CD4-positive, alpha-beta T cell (primary cell): ENCODE measurements at places on chromosomes 5 and 9.

- DNase-seq = peak; percentile 31
These were observed 37.1 kb downstream of the VAV2 start for GRCh38 chr9:133954862-133955529.

DNA sequence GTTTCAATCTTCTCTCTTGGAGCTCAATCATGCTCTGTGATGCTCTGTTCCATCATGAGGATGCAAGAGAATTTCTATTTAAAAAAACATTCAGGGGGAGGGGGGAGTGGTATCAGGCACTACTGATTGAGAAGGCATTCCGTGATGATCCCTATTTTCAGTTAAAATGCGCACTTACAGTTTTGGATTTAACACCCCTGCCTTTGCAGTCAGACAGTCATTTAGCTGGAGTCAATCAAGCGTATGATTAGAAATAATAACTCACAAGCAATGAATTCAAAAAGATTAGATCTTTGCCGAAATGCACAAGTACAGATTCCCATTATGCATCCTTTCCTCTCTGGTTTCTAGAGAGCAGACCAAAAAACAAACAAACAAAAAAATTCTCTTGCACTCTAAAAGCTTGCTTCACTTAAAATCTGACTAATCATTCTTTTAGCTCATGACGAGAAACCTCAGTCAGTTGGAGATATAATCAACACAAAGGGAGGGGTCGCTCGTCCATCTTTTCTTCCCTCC is 55.4 kb downstream of the EFNA5 start:
- DNase-seq = no peak

DNA sequence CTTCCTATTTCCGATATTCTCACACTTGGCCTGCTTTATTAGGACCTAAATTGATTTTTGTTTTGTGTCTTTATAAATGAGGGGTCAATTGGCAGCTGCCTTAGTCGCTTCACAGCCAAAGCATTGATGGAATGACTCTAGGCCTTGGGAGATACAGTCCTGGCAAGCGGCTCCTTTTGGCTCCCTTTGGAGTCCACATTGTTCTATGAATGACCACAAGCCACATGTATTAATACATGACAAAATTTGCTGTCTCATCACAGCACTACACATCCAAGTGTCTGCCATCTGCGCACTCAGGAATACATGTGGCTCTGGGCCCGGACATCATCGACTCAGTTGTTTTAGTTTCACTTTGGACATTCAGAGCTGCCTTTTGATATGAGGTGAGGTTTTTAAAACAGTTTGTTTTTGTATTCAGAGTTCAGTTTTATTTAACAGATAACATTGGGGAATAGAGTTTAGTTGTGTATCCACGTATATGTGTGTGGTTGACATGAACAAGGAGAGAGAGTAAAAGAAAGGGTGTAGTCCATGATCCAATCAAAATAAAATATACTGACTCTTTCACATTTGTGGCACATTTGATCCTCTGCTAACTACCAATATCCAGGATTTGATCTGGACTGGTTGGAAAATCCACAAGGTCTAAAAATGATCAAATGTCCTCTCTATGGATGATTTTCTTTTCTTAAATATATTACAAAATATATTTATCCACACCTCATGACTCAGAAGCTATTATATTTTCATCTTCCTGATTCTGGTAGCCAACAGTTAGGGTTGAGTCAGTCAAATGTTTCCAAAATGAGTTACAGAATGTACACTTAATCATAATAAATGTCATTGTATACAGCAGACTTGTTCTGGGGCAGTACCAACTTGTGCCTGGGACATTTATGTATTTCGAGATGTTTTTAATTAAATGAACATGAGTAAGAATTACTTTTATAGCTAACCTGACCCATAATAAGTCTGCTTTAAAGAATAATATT is 114.0 kb upstream of the MTAP start:
- DNase-seq = no peak

DNA sequence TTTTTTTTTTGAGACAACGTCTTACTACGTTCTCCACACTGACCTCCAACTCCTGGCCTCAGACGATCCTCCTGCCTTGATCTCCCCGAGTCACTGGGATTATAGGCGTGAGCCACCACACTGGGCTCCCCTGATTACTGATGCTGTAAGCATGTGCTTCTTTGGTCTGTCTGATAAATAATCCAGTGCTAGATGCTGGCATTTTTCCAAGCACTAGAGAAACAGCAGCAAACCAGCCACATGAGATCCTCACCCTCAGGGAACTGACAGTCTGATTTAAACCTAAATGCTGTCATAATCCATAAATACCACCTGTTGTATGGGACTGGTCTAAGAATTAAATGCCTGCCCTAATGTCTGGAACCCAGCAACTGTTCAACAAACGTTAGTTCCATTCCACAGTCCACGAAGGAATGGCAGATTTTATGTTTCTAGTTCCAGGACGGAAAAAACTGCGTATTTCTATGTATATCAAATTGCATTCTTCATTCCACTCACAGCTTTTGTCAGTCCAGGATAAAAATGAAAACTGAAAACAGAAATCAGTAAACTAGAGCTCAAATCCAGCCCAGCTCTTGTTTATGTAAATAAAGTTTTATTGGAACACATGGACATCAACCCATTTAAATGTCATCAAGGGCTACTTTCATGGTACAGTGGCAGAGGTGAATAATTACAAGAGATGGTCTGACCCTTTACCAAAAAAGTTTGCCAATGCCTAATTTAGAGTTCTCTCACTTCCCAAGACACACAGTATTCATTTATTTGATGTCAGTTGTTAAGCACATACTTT is 20.1 kb downstream of the SLC35D2 start:
- no peak for DNase-seq

- DNase-seq = no peak
These were observed 77.8 kb upstream of the ZNF618 start for GRCh38 chr9:113798062-113799030.

GRCh38 chr9:130347931-130348330 is 82.4 kb downstream of the HMCN2 start:
- no peak for DNase-seq

DNA sequence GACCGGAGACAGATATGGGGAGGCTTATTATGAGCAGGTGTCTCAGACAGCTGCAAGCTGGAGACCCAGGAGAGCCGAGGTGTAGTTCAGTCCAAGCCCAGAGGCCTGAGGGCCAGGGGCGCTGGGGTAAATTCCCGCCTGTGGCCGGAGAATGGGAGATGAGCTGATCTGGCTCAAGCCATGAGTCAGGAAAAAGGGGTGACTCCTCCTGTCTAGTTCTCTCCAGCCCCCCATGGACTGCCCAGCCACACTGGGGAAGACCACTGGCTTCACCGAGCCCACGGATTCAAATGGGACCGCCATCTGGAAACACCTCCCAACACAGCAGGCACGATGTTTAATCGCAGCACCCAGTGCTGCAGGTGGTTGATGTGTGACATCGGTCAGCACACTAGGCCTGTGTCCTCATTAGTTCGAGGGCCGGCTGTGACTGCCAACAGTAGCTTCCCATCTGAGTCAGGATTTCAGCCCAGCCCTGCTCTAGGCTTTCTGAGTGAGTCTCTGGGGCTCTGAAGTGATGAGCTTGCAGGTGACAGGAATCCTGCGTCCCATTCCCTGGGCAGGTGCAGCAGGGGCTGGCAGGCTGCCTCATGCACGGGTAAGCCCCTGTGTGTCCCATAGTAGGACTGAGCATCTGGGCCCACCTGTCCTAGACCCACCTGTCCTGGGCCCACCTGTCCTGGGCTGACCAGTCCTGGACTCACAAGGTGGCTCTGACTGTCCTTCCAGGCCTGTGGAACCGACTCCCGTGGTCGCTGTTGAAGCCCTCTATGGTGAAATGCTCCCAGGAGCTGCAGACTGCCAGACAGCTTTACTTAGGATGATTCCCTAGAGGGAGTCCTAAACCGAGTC is 49.7 kb downstream of the AHRR start:
- no peak for DNase-seq

DNA sequence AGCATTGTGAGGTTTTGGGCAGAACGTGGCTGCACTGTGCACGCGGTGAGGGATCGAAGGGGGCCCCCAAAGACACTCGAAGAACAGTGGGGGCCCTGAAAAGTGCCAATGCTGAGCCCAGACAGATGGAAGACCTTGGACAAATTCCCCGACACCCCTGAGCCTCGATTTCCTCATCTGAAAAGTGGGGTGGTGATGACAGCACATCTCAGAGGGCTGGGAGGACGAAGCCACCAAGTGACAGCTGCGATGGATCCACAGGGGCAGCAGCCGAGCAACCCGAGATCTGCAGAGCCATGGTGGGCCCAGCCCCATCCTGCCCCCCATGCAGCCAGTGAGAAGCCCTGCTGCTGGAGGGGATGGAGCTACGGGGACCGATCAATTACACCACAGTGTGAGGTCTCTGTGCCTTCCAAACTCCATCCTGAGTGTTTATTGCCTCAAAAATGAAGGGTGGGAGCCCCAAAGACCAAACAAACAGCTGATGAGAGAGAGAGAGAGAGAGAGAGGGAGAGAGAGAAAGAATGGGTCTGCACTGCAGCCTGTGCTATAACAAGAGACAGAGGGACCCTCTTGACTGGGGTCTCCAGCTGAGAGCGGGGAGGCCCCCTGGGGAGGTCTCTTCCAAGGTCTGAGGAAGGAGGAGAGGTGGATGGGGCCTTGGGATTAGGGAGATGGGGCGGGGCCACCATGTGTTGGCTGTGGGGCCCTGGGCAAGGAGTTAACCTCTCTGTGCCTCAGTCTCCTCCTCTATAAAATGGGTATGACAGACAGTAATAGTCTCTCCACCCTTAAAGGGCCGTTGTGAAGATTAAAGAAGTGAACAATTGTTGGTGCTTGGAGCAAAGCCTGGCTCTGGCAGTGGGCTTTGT is 134.4 kb upstream of the IER5L start:
- peak; percentile 6 for DNase-seq

- DNase-seq = no peak
These were observed 227.9 kb downstream of the BNC2 start for GRCh38 chr9:16642421-16643109.

GRCh38 chr9:20070336-20070735 is 281.5 kb upstream of the SLC24A2 start:
- no peak for DNase-seq

DNA sequence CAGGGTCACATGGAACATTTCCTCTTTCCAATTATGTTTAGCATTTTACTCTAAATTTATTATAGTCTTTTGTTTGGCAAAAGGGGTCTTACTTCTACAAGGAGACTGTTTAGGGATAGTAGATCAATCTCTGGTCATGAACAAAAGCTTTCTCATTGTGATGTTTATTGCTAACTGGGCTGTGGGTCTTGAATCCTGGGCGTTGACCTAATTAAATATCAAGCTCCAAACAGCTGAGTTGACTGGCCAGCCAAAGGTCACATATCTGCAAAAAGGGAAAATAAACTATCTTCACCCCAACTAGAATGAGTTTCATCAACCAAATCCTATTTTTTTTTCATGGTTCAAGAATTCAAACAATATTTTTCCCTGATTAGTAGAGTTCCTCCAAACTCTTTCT is 245.4 kb upstream of the TUT7 start:
- no peak for DNase-seq
